ENCODE measurements at places on chromosomes 7 and 10.

- no peak overlapping the region for H3K4me3 ChIP-seq
- H3K4me1 ChIP-seq = no peaks in the 10 kb centered on the region
- no peaks in the 10 kb centered on the region for H3K27me3 ChIP-seq
- H3K27ac ChIP-seq = no peak overlapping the region
- no peaks in the 10 kb centered on the region for H3K36me3 ChIP-seq
- no peak for DNase-seq
Measured at GRCh38 chr7:25454562-25455041, 226.3 kb upstream of the NPVF start.

- no peaks in the 10 kb centered on the region for H3K27me3 ChIP-seq
- DNase-seq = no peak
- peaks cover 5% of the 10 kb centered on the region for H3K4me1 ChIP-seq
- H3K27ac ChIP-seq = no peak overlapping the region
Measured at GRCh38 chr7:39587393-39587792, 21.2 kb downstream of the YAE1 start.

GRCh38 chr7:79434867-79435266, 18.6 kb downstream of the MAGI2 start:
- DNase-seq = no peak
- H3K27ac ChIP-seq = no peak overlapping the region
- no peaks in the 10 kb centered on the region for H3K36me3 ChIP-seq
- no peaks in the 10 kb centered on the region for H3K4me1 ChIP-seq
- no peak overlapping the region for H3K4me3 ChIP-seq

GRCh38 chr7:8627325-8627724, 193.9 kb downstream of the NXPH1 start:
- no peaks in the 10 kb centered on the region for H3K4me1 ChIP-seq
- DNase-seq = no peak
- H3K27ac ChIP-seq = no peak overlapping the region
- no peaks in the 10 kb centered on the region for H3K36me3 ChIP-seq
- H3K27me3 ChIP-seq = no peaks in the 10 kb centered on the region
- H3K4me3 ChIP-seq = no peak overlapping the region

GRCh38 chr7:101857358-101857811, 40.0 kb downstream of the CUX1 start:
- peak; percentile 40 for DNase-seq
- peaks cover 47% of the 10 kb centered on the region for H3K4me1 ChIP-seq
- no peaks in the 10 kb centered on the region for H3K27me3 ChIP-seq
- H3K36me3 ChIP-seq = no peaks in the 10 kb centered on the region
- H3K4me3 ChIP-seq = peak overlapping the region; percentile 25

DNA sequence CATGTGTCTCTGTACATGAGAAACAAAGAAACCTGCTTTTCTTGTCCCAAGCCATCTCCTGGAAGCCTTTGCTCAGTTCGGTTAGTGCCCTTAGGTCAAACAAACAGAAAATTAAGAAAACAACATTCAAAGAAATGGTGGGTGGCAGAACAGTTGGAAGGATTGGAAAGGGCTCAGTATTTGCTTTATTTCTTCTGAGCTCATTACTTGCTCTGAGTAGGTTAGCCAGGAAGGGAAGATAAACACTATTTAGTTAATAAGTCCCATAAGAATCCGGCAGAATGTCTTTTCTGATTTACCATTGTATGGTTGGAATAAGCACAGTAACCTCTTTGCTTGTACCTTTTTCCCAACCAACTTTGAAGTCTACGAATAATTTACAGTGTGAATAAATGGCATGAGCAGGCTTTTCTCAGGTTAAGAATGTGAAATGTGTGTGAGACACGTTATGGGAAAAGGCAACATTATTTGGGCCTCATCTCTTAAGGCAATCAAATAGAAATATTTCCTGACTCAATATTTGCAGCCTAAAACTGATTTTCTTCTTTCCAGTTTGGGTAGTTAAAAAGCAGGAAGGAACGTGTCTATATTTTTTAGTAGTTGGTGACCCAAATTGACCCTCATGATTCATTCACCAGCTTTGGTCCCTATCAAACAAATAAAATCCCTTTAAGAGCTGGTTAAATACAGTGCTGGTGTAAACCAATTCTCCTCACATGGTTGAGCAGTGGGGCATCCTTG, 158.5 kb downstream of the DKK1 start:
- no peaks in the 10 kb centered on the region for H3K36me3 ChIP-seq
- H3K27ac ChIP-seq = no peak overlapping the region
- no peaks in the 10 kb centered on the region for H3K27me3 ChIP-seq
- no peak for DNase-seq

- DNase-seq = no peak
- no peaks in the 10 kb centered on the region for H3K36me3 ChIP-seq
- H3K27me3 ChIP-seq = no peaks in the 10 kb centered on the region
- H3K4me1 ChIP-seq = no peaks in the 10 kb centered on the region
- no peak overlapping the region for H3K27ac ChIP-seq
Measured at GRCh38 chr10:117762819-117763172, 220.2 kb downstream of the EMX2 start.

GRCh38 chr7:44376429-44377133, 51.2 kb upstream of the CAMK2B start:
- H3K36me3 ChIP-seq = no peaks in the 10 kb centered on the region
- DNase-seq = no peak
- H3K4me3 ChIP-seq = no peak overlapping the region
- no peak overlapping the region for H3K27ac ChIP-seq

GRCh38 chr10:105681051-105681450, 1040.0 kb downstream of the SORCS3 start:
- no peak overlapping the region for H3K27ac ChIP-seq
- no peak overlapping the region for H3K4me3 ChIP-seq
- no peak for DNase-seq

DNA sequence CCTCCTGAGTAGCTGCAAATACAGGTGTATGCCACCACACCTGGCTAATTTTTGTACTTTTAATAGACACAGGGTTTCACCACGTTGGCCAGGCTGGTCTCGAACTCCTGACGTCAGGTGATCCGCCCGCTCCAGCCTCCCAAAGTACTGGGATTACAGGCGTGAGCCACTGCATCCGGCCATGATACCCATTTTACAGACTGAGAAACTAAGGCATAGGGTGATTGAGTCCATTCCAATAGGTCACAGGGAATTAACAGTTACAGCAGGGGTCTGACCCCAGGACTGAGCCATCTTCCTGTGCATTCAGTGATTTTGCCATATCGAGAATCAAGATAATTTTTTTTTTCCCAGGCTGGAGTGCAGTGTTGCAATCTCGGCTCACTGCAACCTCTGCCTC, 12.3 kb upstream of the CTBP2 start:
- H3K27me3 ChIP-seq = no peaks in the 10 kb centered on the region
- H3K4me3 ChIP-seq = no peak overlapping the region
- H3K36me3 ChIP-seq = no peaks in the 10 kb centered on the region
- H3K4me1 ChIP-seq = no peaks in the 10 kb centered on the region
- H3K27ac ChIP-seq = no peak overlapping the region

- no peak overlapping the region for H3K27ac ChIP-seq
- peaks cover 5% of the 10 kb centered on the region for H3K4me1 ChIP-seq
Measured at GRCh38 chr7:44148961-44149536, 7.9 kb upstream of the MYL7 start.

- DNase-seq = no peak
- H3K4me3 ChIP-seq = no peak overlapping the region
- H3K27me3 ChIP-seq = no peaks in the 10 kb centered on the region
- peaks cover 26% of the 10 kb centered on the region for H3K36me3 ChIP-seq
Measured at GRCh38 chr10:30447125-30447799, 13.3 kb downstream of the MAP3K8 start.

GRCh38 chr10:119306986-119307392, 99.6 kb downstream of the GRK5 start:
- H3K27me3 ChIP-seq = no peaks in the 10 kb centered on the region
- peak overlapping the region; percentile 92 for H3K27ac ChIP-seq
- H3K36me3 ChIP-seq = no peaks in the 10 kb centered on the region
- peak overlapping the region; percentile 52 for H3K4me3 ChIP-seq
- H3K4me1 ChIP-seq = peaks cover 70% of the 10 kb centered on the region
